ENCODE measurements at places on chromosomes 4 and X. TPM values are rescaled to one million over a fixed set of nuclear protein-coding genes. Genes with fewer than 3 reads are reported as not detected.

MAMLD1 gene
- 0.76 TPM for total RNA-seq

USP26 gene
- not detected for total RNA-seq

GUCY2F gene
- total RNA-seq: not detected

SRP72 gene
- total RNA-seq: 62.7 TPM

HOPX gene
- 2.7 TPM for total RNA-seq

CDX4 gene
- total RNA-seq: not detected

GIMD1 gene
- total RNA-seq: not detected

ZFP92 gene
- 0.50 TPM for total RNA-seq

SGMS2 gene
- 55.9 TPM for total RNA-seq

CLNK gene
- total RNA-seq: not detected

AFF2 gene
- total RNA-seq: 0.42 TPM

NPY2R gene
- 1.6 TPM for total RNA-seq

ADH7 gene
- not detected for total RNA-seq

IL2RG gene
- 98.7 TPM for total RNA-seq

EPHA5 gene
- total RNA-seq: 0.09 TPM

SCML1 gene
- total RNA-seq: 10.6 TPM

IQSEC2 gene
- total RNA-seq: 32.1 TPM

RBMX gene
- total RNA-seq: 105 TPM

TCEANC gene
- total RNA-seq: 2.2 TPM

MSN gene
- total RNA-seq: 24.8 TPM

NSUN7 gene
- total RNA-seq: 8.6 TPM

LDB2 gene
- 6.9 TPM for total RNA-seq

PAGE1 gene
- not detected for total RNA-seq

MRPL1 gene
- total RNA-seq: 25.7 TPM

PF4V1 gene
- not detected for total RNA-seq

SSX4 gene
- total RNA-seq: not detected

ANXA10 gene
- not detected for total RNA-seq

CSN1S1 gene
- not detected for total RNA-seq

UGT2A3 gene
- total RNA-seq: 134 TPM

RIBC1 gene
- total RNA-seq: 0.47 TPM

STIM2 gene
- total RNA-seq: 28.4 TPM

CAPN6 gene
- 2.0 TPM for total RNA-seq

MAGEA8 gene
- not detected for total RNA-seq

PDE6B gene
- total RNA-seq: 1.4 TPM
